SJCRH30 (cell line): ENCODE measurements at places on chromosomes 6 and 20.

- DNase-seq = no peak
These were observed 45.4 kb downstream of the CDS2 start for GRCh38 chr20:5172167-5172601.

DNA sequence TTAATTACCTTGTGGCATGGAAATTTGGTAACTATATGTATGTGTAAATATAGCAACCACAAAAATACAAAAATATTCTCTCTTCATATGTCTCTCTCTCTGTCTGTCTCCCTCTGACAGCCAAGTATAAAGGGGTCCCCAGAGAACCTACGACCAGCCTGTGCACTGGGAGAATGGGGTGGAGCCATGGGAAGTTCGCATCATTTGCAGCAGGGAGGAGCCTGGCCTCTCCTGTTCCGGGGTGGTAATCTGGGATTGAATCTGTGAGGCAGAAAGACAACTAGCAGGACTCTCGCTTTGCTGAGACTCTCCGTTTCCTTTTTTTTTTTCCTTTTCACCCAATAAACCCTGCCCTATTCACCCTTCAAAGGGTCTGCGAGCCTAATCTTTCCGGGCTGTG, 1109.1 kb downstream of the HACE1 start:
- no peak for DNase-seq

DNA sequence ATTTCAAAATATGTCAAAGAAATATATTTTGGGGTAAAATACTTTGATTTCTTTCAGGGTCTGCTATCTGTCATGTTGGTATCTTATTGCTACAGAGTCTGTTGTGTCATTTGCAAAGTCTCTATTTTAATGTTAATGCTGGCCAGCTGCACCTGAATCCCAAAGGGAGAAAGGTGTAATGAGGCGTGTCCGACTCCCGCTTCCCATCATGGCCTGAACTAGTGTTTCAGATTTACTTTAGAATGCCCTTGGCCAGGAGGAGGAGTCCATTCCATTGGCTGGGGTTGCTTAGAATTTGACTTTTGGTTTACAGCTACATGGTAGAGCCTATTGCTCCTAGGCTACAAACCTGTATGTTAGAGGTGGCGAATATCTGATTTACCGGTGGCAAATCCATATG, 69.3 kb downstream of the FAM50B start:
- DNase-seq = no peak

- peak; percentile 11 for DNase-seq
These were observed 21.2 kb upstream of the ELOVL5 start for GRCh38 chr6:53369876-53370515.

GRCh38 chr20:2900845-2901592, 27.7 kb downstream of the PTPRA start:
- DNase-seq = no peak

DNA sequence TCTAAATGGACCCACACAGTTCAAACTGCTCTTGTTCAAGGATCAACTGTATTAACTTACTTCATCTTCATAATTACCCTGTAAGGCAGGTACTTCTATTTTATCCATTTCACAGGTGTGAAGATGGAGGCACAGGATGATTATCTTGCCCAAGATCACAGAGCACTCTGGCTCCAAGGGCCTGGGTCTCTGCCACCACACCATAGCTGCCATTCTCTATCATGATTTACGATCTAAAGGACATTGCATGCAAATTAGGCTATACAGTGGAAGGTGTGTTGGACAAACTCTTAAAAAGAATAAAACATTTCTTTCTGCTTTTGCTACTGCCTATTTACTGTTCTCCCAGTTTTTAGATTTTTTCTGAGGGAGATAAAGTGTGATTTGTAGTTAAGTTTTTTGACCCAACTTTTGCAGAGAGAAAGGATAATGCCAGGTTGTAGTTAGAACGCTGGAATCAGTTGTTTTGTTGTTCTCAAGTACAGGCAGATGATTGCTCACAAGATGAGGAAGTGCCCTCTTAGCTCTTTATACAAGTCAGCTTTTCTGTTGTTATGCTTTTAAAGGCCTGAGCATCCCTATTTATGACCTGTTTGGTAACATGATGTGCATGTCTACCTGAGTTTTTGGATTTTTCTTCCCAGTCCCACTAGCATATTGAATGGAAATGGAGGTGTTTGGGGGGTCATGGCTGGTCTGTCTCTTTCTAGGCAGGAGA, 247.9 kb downstream of the ZFAND3 start:
- no peak for DNase-seq
